Fibroblast of skin of scalp (primary cell): ENCODE measurements at places on chromosomes 3 and 15.

- DNase-seq, result peak; percentile 10
Measured at GRCh38 chr3:132972333-132972732, 65.9 kb upstream of the TMEM108 start.

- peak; percentile 68 for DNase-seq
Measured at GRCh38 chr15:64574301-64575017, 114.1 kb downstream of the ZNF609 start.

GRCh38 chr3:71443332-71443731, 140.2 kb downstream of the FOXP1 start:
- DNase-seq, result no peak

- no peak for DNase-seq
Measured at GRCh38 chr15:91214675-91215590, 114.9 kb downstream of the SV2B start.

GRCh38 chr3:138068579-138069174, 46.7 kb downstream of the DZIP1L start:
- DNase-seq, result peak; percentile 79

DNA sequence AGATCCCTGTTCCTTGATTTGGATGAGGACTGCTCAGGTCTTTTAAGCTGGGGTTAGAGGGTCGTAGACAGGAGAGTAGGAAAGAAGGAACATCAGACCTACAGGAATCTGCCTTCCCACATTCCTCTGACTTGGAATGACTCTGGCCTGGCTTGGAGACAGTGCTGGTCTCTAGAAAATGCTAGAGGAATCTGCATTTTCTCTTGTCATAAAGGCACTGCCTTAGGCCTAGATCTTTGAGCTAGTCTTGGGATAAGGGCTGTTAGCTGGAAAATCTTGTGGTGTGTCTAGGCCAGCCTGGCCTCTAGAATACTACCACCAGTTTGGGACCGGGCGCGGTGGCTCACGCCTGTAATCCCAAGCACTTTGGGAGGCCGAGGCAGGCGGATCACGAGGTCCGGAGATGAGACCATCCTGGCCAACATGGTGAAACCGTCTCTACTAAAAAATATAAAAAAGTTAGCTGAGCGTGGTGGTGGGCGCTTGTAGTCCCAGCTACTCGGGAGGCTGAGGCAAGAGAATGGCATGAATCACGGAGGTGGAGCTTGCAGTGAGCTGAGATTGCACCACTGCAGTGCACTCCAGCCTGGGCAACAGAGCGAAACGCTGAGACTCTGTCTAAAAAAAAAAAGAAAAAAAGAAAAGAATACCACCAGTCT, 17.3 kb upstream of the BSN start:
- no peak for DNase-seq

DNA sequence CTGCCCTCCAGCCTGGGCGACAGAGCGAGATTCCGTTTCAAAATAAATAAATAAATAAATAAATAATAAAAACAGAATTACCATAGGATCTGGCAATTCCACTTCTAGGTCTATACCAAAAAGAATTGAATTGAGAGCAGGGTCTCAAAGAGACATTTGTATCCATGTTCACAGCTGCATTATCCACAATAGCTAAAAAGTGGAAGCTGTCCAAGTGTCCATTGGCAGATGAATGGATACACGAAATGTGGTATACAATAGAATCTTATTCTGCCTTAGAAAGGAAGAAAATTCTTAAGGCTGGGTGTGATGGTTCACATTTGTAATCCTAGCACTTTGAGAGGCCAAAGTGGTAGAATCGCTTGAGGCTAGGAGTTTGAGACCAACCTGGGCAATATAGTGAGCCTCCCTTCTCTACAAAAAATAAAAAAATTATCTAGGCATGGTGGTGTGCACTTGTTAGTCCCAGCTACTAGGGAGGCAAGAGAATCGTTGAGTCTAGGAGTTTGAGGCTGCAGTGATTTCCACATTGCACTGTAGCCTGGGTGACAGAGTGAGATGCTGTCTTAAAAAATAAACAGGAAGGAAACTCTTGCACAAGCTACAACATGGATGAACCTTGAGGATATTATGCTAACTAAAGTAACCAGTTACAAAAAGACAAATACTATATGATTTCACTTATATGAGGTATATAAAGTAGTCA, 24.2 kb downstream of the PFKFB4 start:
- no peak for DNase-seq

DNA sequence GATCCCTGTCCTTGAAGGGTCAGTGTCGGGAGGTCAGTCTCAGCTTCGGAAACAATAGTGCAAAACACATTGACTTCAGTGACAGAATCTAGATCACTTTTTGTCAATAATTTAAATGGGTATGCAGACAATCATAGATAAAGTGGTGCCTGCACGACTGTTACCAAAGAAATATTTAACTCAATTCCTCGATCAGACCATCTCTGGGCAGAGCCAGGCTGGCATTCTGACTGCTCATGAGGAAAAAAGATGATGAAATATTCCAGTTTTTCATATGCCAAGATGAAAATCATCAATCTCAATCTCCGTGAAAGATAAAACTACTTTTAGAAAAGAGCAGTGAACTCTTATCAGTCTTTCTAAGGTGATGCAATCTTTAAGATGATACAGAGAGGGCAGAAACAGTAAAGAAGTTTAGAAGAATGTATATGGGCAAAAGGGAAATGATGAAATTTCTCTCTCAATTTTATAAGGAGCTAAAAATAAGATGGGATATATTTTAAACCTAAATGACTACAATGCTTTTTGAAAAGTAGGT, 169.9 kb downstream of the WDR72 start:
- peak; percentile 49 for DNase-seq

DNA sequence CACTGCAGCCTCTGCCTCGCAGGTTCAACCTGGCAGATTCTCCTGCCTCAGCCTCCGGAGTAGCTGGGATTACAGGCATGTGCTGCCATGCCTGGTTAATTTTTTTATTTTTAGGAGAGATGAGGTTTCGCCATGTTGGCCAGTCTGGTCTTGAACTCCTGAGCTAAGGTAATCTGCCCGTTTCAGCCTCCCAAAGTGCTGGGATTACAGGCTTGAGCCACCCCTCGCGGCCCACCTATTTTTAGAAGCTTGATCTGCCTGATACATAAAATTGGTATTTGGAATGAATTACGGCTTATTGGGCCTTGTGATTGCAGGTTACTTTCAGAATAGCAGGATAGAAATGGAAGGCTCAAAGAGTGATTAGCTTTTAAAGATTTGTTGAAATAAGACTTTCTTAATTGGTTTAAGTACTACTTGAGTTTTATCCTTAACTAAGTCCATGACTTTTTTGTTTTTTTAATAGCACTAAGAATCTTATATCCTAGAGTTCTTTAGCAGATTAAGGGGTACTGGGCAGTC, 25.0 kb downstream of the GMPS start:
- no peak for DNase-seq

GRCh38 chr3:149771652-149772271, 19.5 kb upstream of the COMMD2 start:
- peak; percentile 48 for DNase-seq

DNA sequence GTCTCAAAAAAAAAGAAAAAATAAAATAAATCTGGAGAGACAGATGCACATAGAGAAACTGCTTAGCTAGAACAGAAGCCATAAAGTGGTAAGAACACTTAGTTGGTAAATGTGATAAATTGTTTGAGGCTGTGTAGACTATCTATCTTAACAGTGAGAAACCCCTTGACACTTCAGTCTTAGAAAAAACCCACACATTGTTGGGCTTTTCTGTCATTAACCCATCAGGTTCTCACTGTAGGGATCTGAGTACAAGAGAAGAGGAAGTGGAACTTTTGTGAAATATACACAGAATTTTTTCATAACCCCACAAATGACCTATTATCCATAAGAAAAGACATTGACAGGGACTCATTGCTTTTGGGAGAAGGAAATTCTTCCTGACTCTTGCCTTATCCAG, 24.4 kb downstream of the TP63 start:
- DNase-seq, result no peak

GRCh38 chr3:23948761-23949160, 3.7 kb downstream of the NR1D2 start:
- DNase-seq, result no peak

- peak; percentile 5 for DNase-seq
Measured at GRCh38 chr15:49904296-49904695, 214.7 kb downstream of the ATP8B4 start.

DNA sequence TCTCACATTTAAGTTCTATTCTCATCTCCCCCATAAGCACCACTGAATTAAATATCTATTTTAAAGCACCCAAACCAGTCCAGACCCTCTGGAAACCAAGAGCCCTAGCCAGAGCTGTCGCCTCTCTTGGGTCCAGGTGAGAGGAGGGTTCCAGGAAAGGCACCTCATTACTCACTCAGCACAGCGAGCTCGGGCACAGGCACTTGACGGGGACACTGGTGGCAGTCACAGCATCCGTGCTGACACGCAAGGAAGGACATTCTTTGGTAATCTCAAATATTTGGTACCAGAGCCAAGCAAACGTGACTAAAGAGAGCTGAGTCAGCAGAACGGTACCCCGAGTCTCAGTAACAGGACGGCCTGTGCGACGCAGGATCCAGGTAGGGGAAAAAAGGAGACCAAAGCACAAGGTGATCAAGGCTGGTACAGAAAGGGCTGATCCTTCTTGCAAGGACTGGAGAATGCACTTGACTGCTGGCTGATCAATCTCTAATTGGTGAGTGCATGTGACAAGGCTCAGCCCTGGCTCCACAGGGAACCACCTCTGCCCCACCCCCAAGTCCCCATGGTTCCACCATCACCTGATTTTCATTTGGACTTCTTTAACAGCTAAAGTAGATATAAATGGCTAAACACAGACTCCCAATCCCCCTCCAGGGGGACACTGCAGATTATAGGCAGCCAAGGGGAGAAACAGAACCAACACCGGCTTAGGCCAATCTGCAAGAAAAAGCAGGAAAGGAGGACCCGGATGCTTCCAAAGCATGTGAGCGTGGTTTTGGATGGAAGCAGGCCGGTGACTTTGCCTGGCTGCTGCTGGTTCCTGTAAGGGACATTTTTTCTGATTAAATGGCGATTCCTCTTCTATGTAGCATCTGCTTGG, 61.4 kb downstream of the CHCHD6 start:
- DNase-seq, result no peak

- DNase-seq, result peak; percentile 76
Measured at GRCh38 chr3:64530434-64531049, 157.3 kb downstream of the ADAMTS9 start.

DNA sequence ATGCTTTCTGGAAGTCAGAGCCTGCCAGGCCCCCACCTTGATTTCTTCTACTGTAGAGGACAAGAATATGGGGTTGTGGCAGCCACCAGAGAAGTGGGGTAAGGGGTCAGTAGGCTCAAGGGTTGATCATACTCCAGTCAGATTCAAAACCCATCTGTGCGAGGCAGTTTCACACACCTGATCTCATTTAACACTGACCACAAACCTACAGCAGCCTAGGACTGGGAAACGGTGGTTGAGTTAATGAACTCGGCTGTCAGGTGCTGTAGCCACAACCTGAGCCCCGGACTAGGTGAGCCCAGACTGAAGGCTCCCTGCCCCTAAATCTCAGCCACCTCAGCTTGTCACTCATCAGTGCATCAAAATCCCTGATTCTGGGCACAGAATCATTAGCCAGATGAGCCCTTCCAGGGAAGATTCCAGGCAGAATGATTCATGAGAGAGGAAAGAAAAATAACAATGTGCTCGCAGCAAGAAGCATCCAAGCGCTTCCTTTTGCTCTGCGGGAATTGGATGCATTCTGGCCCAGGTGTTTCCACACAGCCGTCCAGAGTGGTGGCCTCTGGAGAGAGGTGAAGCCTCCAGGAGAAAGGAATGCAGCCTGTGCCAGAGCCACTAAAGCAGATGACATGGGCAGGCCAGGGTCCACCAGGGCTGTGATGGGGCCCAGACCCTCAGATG, 102.1 kb downstream of the SRGAP3 start:
- peak; percentile 11 for DNase-seq

- no peak for DNase-seq
Measured at GRCh38 chr3:143972155-143972504, 507 bp downstream of the DIPK2A start.

DNA sequence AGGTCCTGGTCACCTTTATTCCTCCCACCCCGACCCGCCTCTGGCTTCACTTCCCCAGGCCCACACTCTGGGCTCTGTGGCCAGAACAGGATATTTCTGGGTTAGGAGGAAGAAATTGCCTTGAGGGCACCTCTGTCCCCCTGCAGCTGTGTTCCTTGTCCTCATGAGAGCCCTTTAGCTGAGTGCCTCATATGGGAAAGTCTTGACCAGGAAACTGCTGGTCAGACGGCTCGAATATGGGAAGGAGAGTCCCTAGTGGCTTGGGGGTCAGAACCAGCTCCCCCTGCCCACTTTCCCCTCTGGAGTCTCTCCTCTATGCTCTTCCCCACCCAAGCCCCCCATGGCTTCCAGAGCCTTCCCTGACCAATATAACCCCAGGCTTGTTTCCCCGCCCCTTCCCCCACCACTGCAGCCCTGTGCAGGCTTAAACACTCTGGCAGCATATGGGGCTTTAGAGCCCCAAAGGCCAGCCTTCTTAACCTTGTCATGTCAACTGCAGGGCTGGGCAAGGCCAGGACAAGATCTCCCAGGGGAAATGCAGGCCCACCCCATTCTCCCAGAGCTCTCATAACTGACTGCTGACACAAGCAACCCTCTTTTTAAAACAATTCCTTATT, 36.4 kb downstream of the SEC22C start:
- no peak for DNase-seq

GRCh38 chr3:190432216-190432615, 17.5 kb downstream of the TMEM207 start:
- DNase-seq, result peak; percentile 18

DNA sequence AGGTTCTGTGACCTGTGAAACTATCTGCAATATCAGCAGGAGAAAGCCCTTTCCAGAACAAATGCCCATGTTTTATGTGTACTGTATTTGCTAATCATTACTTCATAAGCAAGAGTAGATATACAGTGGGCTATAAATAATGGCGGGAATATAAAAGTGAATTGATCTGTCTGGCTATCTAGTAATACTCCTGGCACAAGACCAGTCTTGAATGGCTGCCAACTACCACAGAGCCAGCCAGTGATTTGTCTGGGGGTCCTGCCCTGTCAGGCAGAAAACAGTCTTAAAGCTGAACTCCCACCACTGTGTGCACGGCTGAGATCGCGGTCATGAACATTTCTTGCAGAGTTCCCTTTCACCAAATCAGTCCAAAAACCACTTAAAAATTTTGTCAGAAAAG, 176.3 kb downstream of the MEIS2 start:
- no peak for DNase-seq

GRCh38 chr3:186821429-186822387, 15.4 kb upstream of the RFC4 start:
- peak; percentile 92 for DNase-seq

DNA sequence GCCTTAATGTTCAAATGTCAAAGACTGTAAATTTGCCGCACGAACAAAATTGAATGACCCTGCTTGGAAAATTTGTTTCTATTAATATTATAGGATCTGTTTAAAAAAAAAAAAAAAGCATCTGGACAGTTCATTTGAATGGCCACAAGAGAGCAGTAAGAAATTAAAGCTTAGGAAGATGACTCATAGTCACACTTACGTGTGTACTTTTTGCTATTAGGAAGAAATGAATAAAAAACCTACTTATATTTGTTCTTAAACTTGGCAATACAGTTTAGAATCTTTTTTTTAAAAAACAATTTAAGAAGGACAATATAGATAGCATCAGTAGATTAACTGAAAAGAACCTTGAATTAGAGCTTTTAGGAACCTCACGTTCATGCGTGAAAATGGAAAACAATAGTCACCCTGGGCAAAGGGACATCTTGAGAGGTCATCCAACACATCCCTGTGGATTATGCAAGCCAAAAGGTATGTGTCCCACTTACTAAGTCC, 621.8 kb downstream of the MECOM start:
- peak; percentile 49 for DNase-seq

- no peak for DNase-seq
Measured at GRCh38 chr3:104018541-104018940, 1348.2 kb upstream of the ALCAM start.
